ENCODE measurements at places on chromosomes 4 and X.

DNA sequence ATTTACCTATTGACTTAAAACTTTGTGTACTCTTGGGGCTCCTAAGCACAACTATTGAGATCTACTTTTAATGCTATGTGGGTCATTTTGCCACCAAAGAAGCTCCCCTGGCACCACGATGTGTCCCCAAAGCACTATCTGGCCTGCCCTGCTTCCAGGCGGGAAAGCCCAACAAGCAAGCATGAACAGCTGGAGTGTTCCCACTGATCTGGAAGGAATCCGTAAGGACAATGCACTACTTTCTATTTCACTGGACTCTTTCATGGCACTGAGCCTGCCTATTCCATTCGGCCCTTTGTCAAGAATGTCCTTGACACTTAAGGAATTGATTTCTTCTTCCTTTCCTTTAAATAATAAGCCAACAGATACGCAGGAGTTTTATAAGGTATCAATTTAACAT is 38.8 kb downstream of the GRIA3 start:
- no peak for ATAC-seq

DNA sequence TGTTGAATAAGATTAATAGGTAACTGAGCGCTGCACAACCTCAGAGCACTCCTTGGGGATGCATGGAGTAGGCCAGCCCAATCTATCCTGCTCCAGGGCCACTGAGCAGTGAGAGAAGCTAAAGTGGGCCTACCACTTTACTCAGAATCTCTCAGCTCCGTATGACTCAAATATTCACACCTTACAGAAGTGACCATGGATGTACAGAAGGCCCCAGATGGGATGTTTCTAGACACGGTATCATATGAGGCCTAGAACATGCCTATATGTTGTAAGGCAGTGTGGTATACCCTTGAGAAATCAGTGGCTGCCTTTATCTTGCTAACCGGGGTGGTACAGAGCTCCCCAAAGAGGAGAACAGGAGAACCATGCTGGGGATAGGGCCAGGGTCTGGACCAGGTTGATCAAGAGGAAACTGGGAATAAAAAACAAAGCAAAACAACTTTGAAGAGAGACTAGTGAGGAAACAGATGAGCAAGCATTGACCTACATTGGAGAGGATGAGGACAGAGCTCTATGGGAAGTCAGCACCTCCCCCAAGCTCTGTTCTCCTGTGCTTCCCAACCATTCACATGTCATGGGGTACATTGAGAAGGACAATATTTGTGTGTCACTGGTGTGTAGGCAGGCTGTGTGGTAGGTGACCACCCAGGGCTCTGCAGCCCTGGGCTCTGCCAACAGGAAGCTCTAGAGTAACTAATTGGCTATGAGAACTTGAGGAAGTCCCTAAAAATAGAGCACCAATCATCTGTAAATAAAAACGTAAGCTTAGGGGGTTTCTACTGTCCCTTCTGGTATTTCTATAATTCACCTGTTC is 31.4 kb downstream of the HOPX start:
- no peak for ATAC-seq

GRCh38 chr4:912548-913279 is 19.4 kb downstream of the GAK start:
- no peak for ATAC-seq

DNA sequence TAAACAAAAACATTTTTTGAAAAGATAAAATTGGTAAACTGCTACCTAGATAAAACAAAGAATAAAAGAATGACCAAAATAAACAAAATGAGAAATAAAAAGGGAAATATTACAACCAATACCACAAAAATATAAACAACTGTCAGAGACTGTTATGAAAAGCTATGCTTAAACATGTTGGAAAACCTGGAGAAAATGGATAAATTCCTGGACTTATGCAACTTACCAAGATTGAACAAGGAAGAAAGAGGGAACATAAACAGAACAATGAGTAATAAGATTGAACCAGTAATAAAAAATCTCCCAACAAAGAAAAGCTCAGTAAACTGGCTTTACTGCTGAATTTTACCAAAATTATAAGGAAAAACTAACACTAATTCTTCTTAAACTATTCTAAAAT is 518.7 kb downstream of the GRXCR1 start:
- ATAC-seq: no peak

GRCh38 chr4:161182913-161183312 is 980.9 kb downstream of the FSTL5 start:
- no peak for ATAC-seq

- no peak for ATAC-seq
Measured at GRCh38 chr4:93513851-93514250, 314.7 kb upstream of the ATOH1 start.

GRCh38 chr4:86630629-86631028 is 36.5 kb downstream of the PTPN13 start:
- no peak for ATAC-seq

DNA sequence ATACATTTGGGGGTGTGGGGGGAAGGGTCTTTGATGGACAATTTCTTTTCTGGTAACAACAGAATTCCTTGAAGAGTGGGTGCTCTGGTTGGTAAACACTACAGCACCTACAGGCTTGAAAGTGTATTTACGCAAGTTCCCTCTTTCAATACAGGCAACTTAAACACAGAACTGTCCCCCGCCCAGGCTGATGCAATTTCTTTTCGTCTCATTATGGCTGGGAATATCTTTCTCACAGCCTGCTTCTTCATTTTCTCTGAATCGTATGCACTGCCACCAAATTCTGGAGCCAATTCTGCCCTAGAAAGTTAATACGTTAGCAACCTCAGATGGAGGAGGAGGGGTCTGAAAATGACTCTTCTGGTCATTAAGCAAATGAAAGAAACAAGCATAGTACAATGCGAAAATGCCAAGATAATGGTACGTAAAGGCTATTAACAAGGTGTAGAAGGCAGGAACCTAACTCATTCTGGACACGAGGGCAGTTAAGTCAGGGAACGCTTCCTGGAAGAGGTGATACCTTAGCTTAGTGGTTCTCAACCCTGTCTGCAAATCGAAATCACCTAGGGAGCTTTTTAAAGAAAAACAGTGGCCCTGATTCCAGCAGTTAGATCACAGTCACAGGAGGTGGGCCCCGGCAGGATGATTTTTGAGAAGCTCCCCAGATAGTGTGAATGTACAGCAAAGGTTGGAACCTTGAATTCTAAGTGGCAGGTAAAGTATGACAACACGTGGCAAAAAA is 1.0 kb downstream of the AGA start:
- no peak for ATAC-seq

GRCh38 chrX:149531599-149531998 is 9.2 kb upstream of the EOLA1 start:
- no peak for ATAC-seq

DNA sequence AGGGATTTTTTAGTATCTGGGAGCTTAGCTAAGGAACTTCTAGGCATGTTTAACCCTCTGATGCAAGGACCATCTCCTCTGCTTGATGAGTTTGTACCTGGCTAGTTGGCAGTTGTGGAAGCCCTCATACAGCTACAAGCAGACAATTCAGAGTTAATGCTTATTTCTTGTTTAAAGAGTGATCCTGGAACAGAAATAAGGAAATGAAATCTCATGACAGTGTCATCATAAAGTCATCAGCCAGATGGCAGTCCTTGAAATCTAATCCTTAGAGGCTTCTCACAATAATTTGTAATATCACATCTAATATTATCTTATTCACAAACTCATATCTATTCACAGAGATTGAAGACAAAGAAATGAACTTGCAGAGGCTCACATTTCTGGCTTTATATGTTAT is 581.6 kb upstream of the FTHL17 start:
- ATAC-seq: no peak

DNA sequence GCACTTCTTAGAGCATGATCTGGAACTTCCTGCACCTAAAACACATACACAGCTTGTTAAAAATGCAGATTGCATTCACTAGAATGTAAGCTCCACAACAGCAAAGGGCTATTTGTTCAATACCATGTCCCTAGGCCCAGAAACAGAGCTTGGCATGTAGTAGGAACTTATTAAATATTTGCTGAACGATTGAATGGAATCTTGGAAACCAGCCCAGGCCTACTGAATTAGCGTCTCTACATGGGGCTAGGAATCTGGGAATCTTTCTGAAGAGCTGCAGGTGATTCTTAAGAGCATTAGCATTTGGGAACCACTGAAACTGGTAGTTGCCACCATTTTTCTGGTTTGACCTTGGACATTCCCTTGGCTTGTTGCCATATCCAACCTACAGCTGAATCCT is 234.1 kb downstream of the STIM2 start:
- ATAC-seq: no peak

DNA sequence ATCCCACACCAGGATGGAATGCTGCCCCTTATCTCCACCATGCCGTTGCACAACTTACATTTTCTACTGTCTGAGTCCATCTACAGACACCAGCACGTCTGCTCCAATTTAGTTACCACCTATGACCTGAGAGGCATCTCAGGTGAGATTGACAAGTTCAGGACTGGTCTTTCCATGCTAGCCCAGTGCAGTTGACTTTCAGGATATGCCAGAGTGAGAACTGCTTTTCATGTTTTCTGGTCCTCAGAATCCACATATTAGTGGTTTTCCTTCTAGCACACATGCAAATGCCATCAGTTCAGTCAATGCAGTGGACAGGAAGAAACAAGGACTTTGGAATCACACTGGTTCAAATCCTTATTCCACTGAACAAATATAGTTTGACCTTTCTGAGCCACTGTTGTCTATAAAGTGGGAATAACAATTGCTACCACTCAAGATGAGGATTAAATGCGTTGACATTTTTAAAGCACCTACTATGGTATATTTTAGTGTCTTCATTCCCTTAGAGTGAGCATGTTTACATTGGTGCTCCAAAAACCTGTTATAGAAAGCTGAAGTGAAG is 38.1 kb upstream of the ANXA3 start:
- no peak for ATAC-seq

DNA sequence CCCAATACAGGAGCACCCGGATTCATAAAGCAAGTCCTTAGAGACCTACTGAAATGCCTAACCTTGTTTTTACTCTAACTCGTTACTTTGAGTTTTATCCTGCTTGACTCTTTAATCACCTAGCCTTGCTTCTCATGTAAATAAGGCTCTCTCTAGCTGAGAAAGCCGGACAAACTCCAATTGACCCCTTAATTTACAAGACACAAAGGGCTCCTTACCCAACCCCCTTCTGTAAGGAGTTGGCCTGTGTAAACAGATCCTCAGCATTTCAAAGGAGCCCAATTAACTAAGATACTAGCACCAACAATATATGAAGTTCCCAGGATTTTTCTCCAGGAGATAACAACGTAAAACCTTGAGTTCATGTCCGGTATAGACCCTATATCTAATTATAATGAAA is 61.7 kb downstream of the CT47B1 start:
- ATAC-seq: no peak

All from SK-N-SH treated with all-trans-retinoic acid at 6 μM for 48 hours (cell line).